ENCODE measurements at places on chromosomes 5 and 9. TPM values are rescaled to one million over a fixed set of nuclear protein-coding genes. Genes with fewer than 3 reads are reported as not detected.

Gene PAEP
- not detected for total RNA-seq

DNA sequence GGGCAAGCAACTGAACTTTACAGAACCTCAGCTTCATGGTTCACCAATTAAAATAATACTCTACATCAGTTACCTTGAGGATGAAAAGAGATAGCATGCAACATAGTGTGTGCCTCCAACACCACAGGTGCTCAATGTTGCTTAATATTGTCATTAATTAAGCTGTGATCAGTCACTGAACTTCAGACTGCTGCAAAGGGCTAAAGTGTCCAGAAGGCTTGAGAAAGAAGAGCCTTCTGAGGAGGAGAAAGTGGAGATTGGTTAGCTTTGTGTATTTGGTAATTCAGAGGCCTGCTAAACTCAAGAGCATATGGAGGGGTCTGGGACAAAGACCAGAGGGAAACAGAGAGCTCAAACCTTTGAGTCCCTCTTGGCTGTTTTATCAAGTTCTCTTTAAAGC lies 66.3 kb upstream of the SELENOP start:
- peaks cover 9% of the 10 kb centered on the region for H3K27me3 ChIP-seq
- H3K4me1 ChIP-seq, result peaks cover 4% of the 10 kb centered on the region
- H3K4me3 ChIP-seq, result no peak overlapping the region
- no peak overlapping the region for H3K27ac ChIP-seq
- no peaks in the 10 kb centered on the region for H3K36me3 ChIP-seq
- DNase-seq, result no peak

DNA sequence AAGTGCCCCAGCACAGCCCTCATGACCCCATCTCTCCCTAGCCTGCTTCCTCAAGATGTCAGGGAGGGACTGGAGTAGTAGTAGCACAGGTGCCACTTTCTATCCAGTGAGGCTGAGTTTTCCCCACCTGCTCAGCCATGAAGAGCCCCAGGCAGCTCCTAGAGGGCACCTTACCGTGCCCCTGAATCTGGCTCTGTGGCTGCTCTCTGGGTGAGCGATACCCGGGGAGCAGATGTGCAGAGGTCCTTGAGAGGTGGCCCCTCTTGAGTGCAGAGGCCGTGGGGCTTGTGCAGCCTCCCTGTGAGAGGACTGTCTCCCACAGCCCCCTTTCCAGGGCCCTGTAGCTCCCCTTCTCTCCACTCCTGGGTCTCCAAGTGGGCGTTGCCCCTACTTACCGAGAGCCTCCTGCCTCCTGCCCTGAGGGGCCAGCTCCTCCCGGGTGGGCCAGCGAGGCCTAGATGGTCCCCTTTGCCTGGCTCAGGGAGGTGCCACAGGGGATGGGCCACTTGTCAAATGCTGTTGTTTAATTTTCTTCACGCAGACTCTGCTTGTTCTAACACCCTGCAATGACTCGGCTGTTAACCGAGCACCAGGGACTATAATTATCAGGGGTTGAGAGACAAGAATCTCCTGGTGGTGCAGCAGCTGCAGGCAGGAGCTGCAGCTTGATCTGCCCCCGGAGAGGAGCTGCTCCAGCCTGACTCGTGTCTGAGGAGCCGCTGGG lies 29.6 kb upstream of the PITX1 start:
- H3K27me3 ChIP-seq, result peaks cover 4% of the 10 kb centered on the region
- no peaks in the 10 kb centered on the region for H3K4me1 ChIP-seq
- H3K4me3 ChIP-seq, result no peak overlapping the region
- no peaks in the 10 kb centered on the region for H3K36me3 ChIP-seq
- no peak for DNase-seq

GRCh38 chr9:131480258-131480657 lies 22.5 kb upstream of the POMT1 start:
- no peaks in the 10 kb centered on the region for H3K27me3 ChIP-seq
- no peaks in the 10 kb centered on the region for H3K4me1 ChIP-seq
- no peak overlapping the region for H3K4me3 ChIP-seq

DNA sequence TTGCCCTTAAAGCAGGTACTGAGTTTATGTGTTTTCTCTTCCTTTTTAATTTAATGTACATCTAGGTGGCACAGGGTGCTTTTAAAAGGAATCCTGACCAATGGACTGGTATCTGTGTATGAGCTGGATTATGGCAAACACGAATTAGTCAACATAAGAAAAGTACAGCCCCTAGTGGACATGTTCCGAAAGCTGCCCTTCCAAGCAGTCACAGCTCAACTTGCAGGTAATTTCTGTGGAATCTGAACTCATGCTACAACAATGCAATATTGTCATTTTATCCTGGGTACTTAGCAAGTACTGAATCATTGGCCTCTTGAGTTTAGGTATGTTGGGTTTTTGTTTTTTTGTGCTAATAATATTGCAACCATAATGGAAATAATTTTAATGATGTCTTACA lies 14.4 kb upstream of the TMOD1 start:
- DNase-seq, result no peak
- no peak overlapping the region for H3K4me3 ChIP-seq
- peaks cover 36% of the 10 kb centered on the region for H3K36me3 ChIP-seq
- H3K27me3 ChIP-seq, result no peaks in the 10 kb centered on the region

DNA sequence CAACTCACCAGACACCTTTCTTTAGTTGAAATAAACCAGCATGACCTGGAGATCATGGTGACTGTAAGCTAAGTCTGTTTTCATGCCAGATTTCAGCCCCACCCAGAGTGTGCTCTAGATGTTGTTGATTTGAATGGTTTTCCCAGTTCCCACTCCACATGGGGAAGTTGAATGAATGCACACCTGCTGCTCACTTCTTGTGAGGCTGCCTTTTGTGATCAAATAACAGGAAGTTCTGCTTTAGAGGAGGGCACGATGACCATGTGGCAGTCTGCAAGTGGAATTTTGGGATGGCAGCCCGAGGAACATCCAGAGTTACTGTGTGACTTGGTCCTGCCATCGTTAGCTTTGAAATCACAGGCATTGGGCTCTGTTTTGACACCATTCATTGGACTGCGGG lies 18.7 kb downstream of the SLC46A2 start:
- H3K27me3 ChIP-seq, result no peaks in the 10 kb centered on the region
- no peak overlapping the region for H3K4me3 ChIP-seq
- peaks cover 8% of the 10 kb centered on the region for H3K4me1 ChIP-seq
- H3K36me3 ChIP-seq, result no peaks in the 10 kb centered on the region

Measured in activated T-helper 2 cell treated with anti-CD3 and anti-CD28 coated beads, Interferon-gamma antibody, Interleukin-2, Interleukin-4, amounts not matched to agents 10 μg/mL and 5 μg/mL and 100 μg/mL, durations not matched to agents 14 hours and 24 hours and 36 hours (primary cell).